ENCODE measurements at places on chromosomes 6 and 20.

GRCh38 chr20:5822569-5822968 is 72.4 kb downstream of the SHLD1 start:
- no peak for DNase-seq

GRCh38 chr6:135876058-135876457 is 24.6 kb downstream of the PDE7B start:
- DNase-seq: no peak

GRCh38 chr6:137910424-137910834 is 43.4 kb downstream of the TNFAIP3 start:
- no peak for DNase-seq

DNA sequence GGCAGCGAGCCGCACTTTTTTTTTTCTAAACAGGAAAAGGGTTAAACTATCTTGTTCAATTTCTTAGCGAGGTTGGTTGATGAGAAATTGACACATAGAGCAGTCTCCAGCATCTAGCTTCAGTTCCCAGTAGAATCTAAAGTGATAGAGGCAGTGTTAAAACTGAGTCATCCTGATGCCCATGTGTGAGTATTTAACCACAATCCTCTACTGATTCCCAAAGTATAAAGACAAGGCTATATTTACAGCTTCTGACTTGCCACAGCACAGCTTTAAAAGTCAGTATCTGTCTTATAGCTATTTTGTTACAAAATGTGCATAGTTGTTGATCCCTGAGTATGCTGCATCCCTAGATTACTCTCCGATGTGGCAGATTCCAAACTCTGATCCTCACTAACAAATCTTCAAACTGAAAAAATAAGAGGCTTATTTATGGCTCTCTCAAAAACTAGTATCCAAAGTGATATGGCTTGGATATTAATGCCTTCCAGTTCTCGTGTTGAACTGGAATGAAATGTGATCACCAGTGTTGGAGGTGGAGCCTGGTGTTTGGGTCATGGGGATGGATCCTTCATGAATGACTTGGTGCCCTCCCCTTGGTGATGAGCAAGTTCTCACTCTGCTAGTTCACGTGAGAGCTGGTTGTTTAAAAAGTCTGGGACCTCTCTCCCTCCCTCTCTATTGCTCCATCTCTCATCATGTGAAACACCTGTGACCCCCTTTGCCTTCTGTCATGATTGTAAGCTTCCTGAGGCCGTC is 13.1 kb upstream of the POPDC3 start:
- DNase-seq: no peak
